ENCODE measurements at places on chromosomes 3 and 15. TPM values are rescaled to one million over a fixed set of nuclear protein-coding genes. Genes with fewer than 3 reads are reported as not detected.
A peak's percentile ranks its signal among the peaks of the same experiment; 100 is the strongest.

- no peak for DNase-seq
Observed at GRCh38 chr3:37992271-37993066, 1.9 kb downstream of the VILL start.

DNA sequence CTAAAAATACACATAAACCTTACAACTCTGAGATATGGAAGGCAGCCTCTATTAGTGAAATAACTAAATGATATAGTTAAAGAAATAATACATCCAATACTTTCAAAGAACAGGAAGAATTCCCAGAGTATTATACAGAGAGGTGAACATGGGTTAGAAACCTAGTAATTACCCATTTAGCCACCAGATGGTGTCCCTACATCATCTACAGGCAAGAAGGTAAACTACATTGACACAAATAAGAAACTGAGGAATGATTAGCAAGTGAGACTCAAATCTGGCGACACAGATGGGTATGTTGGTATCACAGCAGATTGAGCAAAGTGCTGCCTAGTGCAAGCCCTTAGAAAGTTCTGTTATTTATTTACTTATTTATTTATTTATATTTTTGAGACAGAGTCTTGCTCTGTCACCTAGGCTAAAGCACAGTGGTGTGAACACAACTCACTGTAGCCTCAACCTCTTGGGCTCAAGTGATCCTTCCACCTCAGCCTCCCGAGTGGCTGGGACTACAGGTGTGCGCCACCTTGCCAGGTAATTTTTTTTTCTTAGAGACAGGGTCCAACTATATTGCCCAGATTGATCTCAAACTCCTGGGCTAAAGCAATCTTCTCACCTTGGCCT, 28.2 kb downstream of the NEK4 start:
- DNase-seq = peak; percentile 34

- DNase-seq = no peak
Observed at GRCh38 chr15:91780387-91780786, 73.1 kb upstream of the SLCO3A1 start.

- DNase-seq = no peak
Observed at GRCh38 chr15:40828447-40829036, at the start of gene PPP1R14D. Gene PPP1R14D, minus strand, starts transcription at chr15:40828708. Its CDS starts 67 bp downstream, at chr15:40828641.

GRCh38 chr3:71056327-71056726, 527.2 kb downstream of the FOXP1 start:
- DNase-seq = peak; percentile 76

DNA sequence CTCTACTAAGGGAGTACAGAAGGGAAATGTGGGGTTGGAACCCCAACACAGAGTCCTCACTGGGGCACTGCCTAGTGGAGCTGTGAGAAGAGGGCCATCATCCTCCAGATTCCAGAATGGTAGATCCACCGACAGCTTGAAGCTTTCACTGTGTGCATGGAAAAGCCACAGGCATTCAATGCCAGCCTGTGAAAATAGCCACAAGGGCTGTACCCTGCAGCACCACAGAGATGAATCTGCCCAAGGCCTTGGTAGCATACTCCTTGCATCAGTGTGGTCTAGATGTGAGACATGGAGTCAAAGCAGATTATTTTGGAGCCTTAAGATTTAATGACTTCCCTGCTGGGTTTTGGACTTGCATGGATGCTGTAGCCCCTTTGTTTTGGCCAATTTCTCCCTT, 39.3 kb upstream of the KCNMB2 start:
- no peak for DNase-seq

DNA sequence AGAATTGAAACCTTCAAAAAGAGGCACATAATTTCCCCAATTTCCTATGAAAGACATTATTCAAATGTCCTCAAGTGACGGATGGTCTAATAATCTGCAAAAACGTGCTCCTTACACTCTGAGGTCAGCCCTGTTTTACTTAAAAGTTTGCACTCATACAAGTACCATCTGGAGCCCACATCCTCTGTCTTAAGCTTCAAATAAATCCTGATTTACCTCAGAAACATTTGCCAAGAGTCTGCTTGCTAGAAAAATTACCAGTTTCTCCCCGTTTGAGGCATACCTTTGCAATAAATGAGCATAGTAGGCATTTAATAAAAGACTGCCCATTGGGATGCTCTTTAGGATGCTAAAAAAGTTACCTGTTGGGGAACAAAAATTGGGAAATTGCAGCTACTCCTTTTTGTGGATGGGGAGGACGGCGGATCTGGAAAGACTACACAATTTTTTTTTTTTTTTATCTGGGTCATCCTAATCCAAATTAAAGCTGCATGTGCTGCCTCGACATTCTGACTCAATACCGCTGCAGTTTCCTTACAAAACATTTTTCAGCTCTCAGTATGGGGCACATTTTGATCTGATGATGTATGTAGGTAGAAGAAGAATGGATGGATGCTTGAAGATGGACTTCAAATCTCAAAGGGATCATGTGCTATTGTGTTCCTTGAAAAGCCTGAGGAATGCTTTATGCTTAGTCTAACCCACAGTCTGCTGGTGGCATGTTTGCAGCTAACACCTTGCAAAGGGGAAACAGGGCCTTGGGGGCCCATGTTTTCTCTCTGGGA, 233.7 kb upstream of the ADAMTS9 start:
- DNase-seq = no peak

DNA sequence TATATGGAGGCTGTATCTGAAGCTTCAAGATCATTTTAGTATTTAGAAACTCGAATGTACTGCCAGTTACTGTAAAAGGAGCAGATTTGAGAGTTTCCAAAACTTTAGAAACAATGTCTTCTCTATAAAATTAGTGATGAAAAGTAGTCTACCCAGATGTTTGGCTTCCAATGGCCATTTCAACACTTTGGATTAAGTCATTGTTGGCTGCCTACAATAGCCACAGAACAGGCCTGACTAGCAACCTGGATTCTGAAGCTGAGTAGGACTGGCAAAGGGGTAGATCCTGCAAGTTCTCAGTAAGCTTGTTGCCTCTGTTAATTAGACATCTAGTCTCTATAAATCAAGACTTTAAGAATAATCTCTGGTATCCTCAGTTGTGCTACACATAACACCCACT, 239.0 kb upstream of the KCNMB2 start:
- no peak for DNase-seq

DNA sequence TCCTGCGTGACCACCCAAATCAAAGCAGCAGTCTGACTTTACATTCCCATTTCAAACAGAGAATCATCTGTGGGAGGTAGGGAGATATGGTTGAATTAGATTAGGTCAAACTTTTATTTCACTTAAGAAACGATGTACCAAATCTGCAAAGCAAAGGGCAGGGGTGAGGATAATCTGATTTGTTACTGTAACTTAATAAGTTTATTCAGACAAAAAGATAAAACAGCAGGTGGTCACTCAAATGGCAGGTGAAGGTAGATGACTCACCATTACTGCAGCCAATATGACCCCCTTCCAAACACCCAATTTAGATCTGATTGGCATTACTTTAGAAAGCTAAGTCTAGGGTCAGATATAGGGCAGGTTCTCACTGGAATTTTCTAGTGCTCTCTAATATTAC, 651.0 kb upstream of the NAALADL2 start:
- DNase-seq = no peak

- DNase-seq = no peak
Observed at GRCh38 chr15:29736012-29736743, 86.1 kb downstream of the TJP1 start.

DNA sequence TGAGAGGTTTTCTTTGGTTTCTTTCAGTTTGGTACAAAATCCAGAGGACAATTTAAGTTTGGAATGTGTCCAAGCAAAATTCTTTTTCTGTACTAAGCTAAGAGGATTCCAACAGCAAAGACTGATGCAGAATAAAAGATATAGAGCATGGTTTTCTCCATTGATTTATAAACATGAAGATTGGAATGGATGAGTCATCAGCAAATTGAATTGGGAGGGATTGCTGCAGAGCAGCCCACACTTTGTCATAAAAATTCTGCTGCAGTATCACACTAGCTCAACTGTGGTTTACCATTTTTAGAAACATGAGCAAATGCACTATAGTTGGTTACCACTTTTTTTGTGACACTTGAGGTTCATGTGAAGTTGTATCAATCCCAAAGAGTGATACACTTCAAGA, 16.1 kb upstream of the LARP6 start:
- DNase-seq = peak; percentile 91

- peak; percentile 11 for DNase-seq
Observed at GRCh38 chr15:40762919-40763800, 708 bp upstream of the GCHFR start.

DNA sequence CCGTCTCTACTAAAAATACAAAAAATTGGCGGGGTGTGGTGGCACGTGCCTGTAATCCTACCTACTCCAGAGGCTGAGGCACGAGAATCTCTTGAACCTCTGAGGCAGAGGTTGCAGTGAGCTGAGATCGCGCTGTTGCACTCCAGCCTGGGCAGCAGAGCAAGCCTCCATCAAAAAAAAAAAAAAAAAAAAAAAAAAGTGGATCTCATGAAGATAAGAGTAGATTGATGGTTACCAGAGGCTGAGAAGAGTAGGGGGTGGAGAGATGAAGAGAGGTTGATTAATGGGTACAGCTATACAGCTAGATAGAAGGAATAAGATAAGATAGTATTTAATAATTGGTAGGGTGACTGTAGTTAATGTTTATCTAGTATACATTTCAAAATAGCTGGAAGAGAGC, 65.9 kb upstream of the LRRC3B start:
- DNase-seq = no peak

- DNase-seq = no peak
Observed at GRCh38 chr15:59999612-60000112, 4.4 kb upstream of the FOXB1 start.

DNA sequence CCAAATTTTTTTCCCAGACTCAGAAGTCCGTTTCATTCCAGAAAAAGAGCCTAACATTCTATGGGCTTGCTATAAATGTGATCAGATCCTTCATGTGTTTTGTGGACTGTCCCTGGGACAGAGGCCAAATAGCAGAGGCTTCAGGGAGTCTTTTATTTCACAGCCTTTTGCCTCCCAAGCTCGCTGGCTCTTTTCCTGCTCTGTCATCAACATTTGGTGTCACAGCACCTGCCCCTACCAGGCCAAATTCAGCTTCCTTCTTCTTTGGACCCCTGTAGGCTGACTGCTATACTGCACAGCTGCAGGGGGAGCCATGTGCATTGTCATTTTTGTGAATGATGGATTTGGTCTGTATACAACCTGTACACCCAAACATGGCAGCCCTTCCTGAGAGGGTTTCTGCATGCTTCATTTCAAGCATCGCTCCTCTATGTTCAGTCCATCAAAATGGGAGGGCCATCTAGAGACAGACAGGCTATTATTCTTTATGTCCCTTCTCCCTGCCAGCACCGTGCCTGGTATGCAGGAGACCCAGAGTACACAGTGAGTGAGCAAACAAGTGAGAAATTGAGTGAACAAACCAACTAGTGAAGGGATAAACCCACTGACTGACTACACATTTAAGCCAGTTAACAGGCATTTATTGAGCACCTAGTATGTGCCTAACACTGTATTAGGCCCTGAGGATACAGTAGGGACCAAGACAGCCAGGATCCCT, 17.9 kb upstream of the RPP14 start:
- no peak for DNase-seq

GRCh38 chr3:114706591-114707232, 412.9 kb downstream of the TIGIT start:
- peak; percentile 86 for DNase-seq

- peak; percentile 87 for DNase-seq
Observed at GRCh38 chr3:64104691-64105111, 81.4 kb upstream of the PSMD6 start.

- DNase-seq = peak; percentile 65
Observed at GRCh38 chr15:48566668-48567067, 78.8 kb downstream of the FBN1 start.

DNA sequence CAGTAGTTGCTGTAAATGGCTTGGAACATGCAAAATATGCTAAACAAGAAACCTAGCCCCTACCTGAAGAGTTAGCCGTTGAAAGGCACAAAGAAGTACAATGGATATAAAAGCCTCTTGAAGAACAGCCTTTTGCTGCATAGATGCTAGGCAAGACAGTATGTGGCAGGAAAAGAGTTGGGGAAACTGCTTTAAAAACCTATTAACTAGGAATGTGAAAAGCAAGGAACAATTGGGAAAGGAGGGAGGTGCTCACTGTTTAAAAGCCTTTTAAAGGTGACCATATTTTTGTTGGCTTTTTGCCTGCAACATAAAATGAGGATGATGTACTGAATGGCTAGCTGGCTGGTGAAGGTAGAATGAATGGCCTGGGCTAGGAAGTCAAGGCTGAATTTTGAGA, 24.5 kb upstream of the SOX2 start:
- no peak for DNase-seq

- no peak for DNase-seq
Observed at GRCh38 chr15:45180648-45181436, 6.9 kb downstream of the SHF start.

- peak; percentile 97 for DNase-seq
Observed at GRCh38 chr15:47431501-47431900, 285.8 kb upstream of the SEMA6D start.

GRCh38 chr3:192825216-192825615, 92.4 kb downstream of the MB21D2 start:
- DNase-seq = no peak

MCTP2 gene
- 8.6 TPM for total RNA-seq

TRH gene
- total RNA-seq = not detected

CHCHD4 gene
- total RNA-seq = 12.2 TPM

CTXN2 gene
- not detected for total RNA-seq

FBXL2 gene
- total RNA-seq = 15.6 TPM

THRB gene
- total RNA-seq = under 0.01 TPM

CCR3 gene
- not detected for total RNA-seq

CLDND1 gene
- 78.3 TPM for total RNA-seq

RLBP1 gene
- not detected for total RNA-seq

PPP1R14D gene
- not detected for total RNA-seq

VIPR1 gene
- not detected for total RNA-seq

SCG5 gene
- total RNA-seq = 8.3 TPM

DPPA2 gene
- total RNA-seq = not detected

OR4F15 gene
- total RNA-seq = 0.28 TPM

COPB2 gene
- 549 TPM for total RNA-seq

ZMAT3 gene
- 21.7 TPM for total RNA-seq

CGNL1 gene
- under 0.01 TPM for total RNA-seq

HTR3E gene
- total RNA-seq = not detected

ERICH6 gene
- total RNA-seq = not detected

CATSPER2 gene
- 11.3 TPM for total RNA-seq

CCDC191 gene
- 0.83 TPM for total RNA-seq

CLDN18 gene
- total RNA-seq = not detected

DUOX1 gene
- total RNA-seq = not detected

MORC1 gene
- not detected for total RNA-seq

CHRNA5 gene
- total RNA-seq = 1.4 TPM

ITGB5 gene
- total RNA-seq = 71.7 TPM

RTP1 gene
- total RNA-seq = not detected

NRG4 gene
- total RNA-seq = not detected

RHOV gene
- not detected for total RNA-seq

Data from IMR-90 (cell line).